Peyer's patch (tissue), 4 donors: ENCODE measurements at places on chromosomes 13 and 19.

DNA sequence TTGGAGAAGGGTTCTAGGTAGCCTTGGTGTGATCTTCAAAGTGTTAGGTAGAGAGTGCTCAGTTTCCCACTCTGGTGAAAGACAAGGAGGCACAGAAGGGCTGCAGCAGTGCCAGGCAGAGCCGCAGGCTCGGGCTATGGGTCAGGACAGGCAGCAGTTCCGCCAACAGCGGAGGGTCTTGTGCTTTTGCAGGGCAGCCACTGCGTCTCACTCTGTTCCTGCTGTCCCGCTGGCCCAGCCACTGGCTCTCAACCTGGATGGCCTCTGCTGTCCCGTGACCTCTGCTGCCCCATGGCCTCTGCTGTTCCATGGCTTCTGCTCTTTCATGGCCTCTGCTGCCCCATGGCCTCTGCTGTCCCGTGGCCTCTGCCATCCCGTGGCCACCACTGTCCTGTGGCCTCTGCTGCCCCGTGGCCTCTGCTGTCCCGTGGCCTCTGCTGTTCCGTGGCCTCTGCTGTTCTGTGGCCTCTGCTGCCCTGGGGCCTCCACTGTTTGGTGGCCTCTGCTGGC lies 175.7 kb downstream of the URI1 start:
- DNase-seq, result no peak

DNA sequence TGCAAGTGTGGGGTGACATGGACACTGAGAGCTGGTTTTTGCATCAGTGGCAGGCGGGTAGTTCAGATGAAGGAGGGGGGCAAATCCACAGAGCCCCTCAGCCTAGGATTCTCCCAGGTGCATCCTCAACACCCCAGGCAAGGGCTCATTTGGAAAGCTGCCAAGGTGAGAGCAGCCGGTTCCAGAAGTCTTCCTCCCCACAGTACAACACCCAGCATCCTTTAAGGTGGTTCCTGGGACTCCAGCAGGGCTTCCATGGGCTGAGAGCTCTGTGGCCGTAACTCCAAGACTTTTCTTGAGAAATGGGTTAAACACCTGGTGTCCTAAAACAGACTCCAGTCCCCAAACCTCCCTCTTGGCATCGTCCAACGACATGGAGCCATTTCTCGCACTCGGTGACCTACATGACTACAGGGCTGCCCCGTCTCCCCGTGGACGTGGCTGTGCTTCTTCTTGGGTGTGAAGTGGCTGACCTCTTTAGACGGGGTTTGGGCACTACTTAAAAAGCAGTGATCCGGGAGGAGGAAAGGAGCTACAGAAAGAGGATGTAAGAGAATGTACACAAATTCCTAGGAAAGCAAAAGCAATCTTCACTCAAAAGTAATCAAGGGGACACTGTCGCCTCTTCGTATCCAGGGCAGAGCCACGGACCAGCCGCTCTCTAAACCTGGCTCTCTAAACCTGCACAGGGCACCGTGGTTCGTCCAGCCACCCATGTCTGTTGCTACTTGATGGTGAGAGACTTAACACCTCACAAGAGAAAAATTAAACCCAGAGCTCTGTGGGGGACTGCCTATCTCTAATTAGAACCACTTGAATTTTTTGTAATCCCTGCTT lies 25.5 kb downstream of the RANBP3 start:
- no peak for DNase-seq

GRCh38 chr19:42271045-42271419 lies 2.0 kb downstream of the CIC start:
- DNase-seq, result no peak

DNA sequence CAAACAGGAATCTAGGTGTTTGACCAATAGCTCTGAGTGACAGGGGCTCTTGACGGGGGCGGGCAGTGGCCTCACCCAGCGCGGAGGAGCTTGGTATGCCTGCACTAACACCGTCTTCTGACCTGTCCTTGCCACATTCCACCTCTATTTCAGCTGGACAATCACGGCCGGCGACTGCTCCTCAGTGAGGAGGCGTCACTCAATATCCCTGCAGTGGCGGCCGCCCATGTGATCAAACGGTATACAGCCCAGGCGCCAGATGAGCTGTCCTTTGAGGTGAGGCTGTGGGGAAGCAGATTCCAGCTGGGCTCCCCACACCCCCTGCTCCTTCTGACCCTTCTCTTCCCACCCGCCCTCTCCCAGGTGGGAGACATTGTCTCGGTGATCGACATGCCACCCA lies 4.7 kb downstream of the ARHGAP33 start:
- DNase-seq, result peak; percentile 37

DNA sequence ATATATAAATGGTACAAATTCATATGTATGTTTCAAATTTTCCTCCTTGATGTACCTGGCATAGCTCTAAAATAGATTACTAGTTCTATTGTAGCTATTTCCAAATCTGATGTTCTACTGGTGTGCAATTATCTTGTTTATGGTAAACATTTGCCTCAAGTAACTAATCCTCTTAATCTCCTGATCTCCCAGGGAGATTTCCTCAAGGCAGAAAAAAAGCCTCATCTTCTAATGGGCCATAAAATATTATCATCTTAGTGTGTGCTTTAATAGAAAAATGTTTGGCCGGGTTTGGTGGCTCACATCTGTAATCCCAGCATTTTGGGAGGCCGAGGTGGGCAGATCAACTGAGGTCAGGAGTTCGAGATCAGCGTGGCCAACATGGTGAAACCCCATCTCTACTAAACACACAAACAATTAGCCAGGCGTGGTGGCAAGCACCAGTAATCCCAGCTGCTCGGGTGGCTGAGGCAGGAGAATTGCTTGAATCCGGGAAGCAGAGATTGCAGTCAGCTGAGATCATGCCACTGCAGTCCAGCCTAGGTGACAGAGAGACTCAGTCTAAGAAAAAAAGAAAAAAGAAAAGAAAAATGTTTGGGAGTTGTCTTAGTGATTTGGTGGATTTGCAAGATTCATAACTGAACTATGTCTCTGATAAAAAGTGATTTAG lies 498.9 kb upstream of the SLITRK5 start:
- no peak for DNase-seq

DNA sequence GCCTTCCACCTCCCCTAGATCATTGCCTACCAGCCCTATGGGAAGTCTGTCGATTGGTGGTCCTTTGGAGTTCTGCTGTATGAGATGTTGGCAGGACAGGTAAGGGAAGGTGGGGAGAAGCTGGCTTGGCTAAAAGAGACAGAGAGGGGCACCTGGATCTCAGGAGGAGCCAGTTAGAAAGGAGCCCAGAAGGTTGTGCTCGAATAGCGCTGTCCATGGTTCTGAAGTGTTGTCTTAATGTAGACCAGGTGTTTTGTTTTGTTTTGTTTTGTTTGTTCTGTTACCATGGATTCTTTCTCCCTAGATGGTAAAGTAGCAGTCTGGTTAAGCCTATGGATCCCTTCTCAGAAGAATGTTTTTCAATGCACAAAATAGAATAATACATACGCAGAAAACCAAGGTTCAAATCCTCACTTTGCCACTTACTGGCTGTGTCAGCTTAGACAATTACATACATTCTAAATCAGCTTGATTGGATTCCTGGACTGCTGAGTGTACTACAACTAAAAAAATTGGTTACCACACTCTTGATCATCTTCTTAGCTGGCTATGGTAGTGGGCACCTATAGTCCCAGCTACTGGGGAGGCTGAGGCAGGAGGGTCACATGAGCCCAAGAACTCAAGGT lies 5.9 kb upstream of the CACNG7 start:
- no peak for DNase-seq

- no peak for DNase-seq
Observed at GRCh38 chr13:74979703-74980102, 502.3 kb downstream of the TBC1D4 start.

DNA sequence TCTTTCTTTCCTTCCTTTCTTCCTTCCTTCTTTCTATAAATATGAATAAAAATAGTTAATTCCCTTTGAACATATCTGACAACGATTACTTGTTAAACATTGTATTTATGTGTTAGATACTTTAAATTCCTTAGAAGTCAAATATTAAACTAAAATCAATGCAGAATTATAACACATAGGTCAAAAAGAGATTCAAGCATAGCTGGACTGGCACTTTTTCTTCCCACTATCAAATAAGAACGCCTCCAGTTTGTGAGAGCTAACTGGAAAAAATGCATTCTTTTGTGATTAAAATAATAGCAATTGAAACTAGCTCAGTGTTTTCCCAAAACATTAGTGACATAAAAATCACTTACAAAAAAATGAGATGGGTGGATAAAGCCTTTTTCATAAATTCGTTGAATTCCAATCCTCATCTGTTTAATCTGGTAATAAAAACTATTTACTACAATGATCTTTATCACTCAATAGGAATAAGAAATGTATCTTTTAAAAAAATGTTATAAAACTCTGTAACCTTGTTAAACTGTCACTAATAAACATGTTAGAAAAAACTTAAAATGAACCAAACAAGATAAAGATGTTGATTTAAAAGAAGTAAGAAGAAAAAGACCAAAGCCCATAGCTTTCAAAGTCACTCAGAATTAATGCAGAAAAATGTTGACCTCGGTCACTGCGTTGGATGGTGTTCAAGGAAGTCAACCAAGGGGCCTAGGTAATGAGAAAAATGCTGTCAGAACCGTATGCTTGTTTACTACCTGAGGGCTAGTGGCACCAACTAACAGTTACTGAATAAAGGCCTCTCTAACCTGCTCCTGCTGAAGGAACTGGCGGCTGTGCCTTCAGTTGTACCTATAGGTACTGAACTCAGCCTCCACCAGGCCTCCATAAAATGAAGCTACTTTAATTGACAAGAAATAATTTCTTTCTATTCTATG lies 1039.5 kb upstream of the SLC10A2 start:
- no peak for DNase-seq

- DNase-seq, result peak; percentile 96
Observed at GRCh38 chr19:1252821-1253513, 4.6 kb downstream of the MIDN start.

GRCh38 chr19:42401365-42402303 lies 11.5 kb upstream of the CNFN start:
- peak; percentile 83 for DNase-seq

DNA sequence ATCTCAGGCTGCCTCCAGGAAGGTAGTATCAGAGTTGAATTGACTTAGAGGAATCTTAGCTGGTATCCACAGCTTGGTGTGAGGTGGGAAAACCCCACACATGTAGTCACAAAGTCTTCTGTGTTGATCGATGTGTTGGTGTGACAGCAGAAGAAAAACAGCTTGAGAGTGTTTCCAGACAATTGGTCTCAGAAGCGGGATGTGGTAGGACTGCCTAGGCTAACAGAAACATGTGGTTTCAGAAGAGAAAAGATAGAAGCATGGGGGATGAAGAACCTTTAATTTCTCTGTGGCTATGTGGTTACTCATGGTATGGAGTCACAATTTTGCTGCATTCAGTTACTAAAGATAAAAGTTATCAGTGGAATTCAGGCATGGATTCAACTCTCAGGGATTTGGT lies 134.7 kb upstream of the SLITRK5 start:
- DNase-seq, result no peak

DNA sequence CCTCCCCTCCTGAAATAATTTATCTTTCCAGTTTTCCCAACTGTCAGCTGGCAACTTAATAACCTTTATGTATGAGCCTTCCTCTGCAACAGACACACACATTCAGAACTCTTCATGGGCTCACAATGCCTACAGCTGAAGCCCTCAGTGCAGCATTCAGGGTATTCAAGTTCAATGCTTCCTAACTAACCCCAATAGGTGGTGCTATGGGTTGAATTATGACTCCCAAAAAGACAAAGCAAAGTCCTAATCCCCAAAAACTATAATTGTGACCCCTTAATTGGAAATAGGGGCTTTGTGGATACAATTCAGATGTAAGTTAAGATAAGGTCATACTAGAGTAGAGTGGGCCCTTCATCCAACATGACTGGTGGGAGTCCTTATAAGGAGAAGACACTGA lies 202.2 kb downstream of the SUCLA2 start:
- DNase-seq, result no peak

- DNase-seq, result no peak
Observed at GRCh38 chr13:50766695-50767094, 76.8 kb downstream of the DLEU7 start.

DNA sequence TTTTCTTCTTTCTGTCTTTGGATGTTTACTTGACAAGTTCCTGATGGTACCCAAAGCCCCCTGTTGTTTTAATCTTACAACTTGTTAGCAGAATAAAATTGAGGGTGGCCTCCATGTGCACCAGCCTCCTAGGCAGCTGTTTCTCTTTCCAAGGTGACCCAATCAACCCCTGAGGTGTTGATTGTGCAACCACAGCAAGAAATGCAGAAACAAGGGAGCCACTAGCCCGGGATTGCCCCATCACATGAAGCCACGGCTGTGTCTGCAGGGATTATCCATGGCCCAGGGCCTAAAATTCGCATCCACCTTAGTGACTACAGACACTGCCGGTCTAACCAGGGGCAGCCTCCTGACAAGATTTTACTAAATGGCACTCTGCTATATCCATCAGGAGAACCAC lies 14.4 kb downstream of the CEACAM4 start:
- DNase-seq, result no peak

DNA sequence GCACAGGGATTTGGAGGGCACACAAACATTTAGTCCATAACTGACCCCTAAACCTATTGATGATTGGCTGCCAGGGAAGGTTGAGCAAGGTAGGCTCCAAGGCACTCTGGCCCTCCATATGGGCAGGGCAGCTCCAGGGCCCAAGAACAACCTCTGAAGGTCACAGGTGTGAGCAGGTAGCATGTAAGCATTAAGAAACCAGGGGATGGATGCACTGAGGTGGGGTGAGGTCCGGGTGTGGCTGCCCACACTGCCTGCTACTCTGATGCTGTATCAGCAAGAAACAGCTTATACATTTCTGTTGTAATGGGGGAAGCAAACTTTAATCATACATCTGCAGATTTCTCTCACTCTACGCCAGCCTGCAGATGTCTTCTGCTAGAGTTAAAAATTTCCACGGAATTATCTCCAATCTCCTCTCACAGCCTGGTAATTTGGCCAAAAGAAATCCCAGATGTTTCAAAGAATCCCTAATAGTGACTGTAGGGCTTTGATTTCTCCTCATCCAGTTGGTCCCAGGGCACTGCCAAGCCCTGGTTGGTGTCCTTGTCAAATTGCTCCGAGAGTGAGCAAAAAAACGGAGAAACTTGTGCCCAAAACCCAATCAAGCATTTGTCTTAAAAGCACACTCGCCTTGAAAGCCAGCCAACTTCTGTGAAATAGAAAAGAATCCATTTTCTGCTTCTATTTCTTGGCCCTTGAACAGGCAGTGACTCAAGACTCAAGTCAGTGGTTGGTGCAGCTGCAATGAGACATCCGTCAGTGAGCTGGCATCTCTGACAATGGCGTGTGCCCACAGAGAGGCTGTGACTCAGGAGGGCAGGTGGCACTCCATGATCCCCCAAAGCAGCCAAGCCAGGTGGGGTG lies 72.5 kb upstream of the MRI1 start:
- no peak for DNase-seq

GRCh38 chr19:47266401-47266941 lies 8.2 kb upstream of the INAFM1 start:
- DNase-seq, result no peak

- no peak for DNase-seq
Observed at GRCh38 chr13:23817830-23818229, 71.4 kb downstream of the MIPEP start.

DNA sequence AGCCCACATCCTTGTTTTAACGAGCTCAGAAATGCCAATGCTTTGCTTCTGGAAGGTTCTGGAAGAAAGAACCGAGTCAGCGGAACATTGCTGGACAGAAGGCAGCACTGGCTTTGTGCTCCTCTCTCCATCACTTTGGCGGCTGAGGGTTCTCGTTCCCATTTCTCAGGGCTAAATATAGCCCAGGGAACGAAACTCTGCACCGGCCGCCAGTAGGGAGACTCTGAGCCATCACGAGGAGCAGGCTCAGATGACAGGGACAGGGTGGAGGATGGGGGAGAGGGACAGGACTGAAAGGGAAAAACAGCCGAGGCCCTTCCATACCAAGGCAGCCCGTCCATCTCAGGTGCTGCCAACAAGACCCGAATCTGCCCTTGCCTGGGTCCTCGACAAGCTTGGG lies 166.4 kb downstream of the CACNA1A start:
- no peak for DNase-seq

- no peak for DNase-seq
Observed at GRCh38 chr19:13823256-13823655, 28.0 kb downstream of the ZSWIM4 start.
